GOT3 (cell line): ENCODE measurements at places on chromosomes 11 and 22.

- DNase-seq = no peak
These were observed 3.3 kb downstream of the SIDT2 start for GRCh38 chr11:117181586-117182550.

- DNase-seq = peak; percentile 8
These were observed 92.8 kb upstream of the OR9G4 start for GRCh38 chr11:56841210-56841810.

DNA sequence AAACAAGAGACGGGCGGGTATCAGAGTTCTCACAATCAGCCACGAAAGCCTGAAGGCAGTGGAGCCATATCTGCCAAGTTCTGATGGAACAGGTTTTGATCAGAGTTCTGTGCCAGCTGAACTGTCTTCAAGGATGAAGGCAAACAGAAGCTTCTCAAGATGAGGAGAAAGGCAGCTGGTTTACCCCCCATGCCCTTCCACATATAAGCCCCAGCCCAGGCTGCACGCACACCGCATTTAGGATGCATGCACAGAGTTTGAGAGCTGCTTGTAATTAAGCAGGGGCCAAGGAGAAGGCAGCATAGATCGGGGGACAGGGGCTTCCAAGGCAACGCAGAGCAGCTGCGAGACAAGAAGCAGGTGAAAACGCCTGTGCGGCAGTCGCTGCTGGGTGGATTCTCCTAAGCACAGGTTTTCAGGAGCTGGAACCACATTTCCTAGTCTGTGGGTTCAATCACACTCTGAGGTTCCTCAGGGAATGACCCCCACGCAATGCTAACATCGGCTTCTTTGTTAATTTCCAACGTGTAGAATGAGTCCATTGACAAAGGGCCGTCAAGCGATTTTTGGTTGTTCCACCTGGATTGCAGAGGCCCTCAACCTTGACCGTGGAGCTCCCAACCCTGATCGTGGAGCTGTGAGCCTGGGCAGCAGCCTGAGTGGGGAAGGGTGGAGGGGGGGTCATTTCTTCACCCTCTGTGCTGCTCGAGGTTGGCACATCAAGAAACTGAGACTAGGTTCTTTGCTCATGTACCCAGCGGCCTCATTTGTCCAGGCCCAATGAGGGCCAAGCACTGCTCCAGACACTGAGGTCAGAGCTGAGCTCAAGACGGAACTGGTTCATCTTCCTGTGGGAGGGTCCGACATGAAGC, 81.7 kb upstream of the SHISAL1 start:
- DNase-seq = no peak

- DNase-seq = no peak
These were observed 45.5 kb downstream of the GAS2 start for GRCh38 chr11:22711880-22712279.

DNA sequence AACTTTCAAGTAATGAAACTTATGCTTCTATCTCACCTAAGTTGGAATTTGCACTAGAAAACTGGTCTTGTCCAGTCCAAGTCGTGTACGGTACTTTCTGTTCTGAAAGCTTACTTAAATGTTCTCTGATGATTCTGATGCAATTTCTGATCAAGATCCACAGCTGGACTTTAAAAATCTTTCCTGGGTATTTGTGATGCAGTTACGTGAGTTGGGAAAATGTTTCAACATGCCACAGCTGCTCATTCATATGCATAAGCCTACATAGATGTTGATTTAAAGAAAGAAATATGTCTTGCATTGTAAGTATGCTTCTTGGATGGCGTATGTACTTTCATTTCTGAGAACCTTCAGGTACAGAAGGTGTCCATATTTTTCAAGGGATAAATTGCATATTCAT, 493.7 kb upstream of the CCDC90B start:
- DNase-seq = no peak

- no peak for DNase-seq
These were observed 7.9 kb downstream of the DDB2 start for GRCh38 chr11:47222696-47223095.

DNA sequence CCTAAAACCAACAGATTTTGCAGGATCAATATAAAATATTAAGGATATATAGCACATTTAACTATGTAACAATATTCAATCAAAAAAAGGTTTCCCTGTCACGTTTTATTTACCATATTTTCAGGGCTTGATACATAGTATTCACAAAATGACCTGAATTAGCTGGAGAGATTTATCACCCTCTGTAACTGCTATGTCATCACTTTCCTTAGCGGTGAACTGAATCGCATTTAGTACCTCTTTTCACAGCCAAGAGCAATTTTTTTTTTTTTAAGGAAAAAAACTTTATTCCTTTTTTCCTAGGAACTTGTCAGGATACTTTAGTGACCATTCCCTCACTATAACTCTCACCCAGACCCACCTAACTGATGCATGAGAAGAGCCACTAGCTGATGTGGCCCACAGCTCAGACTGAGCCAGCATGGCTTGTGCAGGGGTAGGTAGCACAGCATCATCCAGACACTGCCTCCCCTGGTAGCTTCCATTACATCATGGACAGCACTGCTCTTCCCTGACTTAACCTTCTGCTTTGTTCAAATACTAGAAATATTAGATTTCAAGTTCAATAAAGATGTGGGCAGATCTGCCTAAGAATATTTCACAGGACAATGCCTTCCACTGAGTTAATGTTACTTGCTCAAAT, 17.0 kb upstream of the GPR83 start:
- no peak for DNase-seq

- DNase-seq = no peak
These were observed 137.2 kb downstream of the GRIK4 start for GRCh38 chr11:120648771-120649170.

DNA sequence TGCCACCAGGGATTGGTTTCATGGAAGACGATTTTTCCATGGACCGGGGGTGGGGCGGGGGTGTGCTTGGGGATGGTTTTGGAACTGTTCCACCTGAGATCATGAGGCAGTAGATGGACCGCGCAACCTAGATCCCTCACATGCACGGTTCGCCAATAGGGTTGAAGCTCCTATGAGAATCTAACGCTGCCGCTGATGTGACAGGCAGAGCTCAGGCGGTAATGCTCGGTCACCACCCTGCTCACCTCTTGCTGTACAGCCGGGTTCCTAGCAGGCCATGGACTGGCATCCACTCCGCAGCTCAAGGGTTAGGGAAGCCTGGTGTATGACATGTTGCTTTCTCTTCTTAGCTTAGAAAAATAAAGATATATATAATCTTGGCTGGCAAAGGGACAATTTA, 22.0 kb downstream of the RBX1 start:
- DNase-seq = no peak

GRCh38 chr22:41919357-41920224, 4.7 kb upstream of the SHISA8 start:
- DNase-seq = no peak

- DNase-seq = no peak
These were observed 39.1 kb downstream of the PITPNB start for GRCh38 chr22:27879923-27880322.

DNA sequence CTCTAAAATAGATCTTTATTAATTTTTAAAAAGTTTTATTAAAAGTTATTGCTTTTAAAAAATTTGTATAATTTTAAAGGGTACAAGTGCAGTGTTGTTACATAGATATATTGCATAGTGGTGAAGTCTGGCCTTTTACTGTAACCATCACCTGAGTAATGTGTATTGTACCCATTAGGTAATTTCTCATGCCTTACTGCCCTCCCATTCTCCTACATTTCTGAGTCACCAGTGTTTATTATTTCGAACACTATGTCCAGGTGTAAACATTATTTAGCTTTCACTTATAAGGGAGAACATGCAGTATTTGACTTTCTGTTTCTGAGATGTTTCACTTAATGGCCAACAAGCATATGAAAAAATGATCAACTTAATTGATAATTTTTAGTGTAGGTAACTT, 2.3 kb downstream of the OR51G1 start:
- no peak for DNase-seq

DNA sequence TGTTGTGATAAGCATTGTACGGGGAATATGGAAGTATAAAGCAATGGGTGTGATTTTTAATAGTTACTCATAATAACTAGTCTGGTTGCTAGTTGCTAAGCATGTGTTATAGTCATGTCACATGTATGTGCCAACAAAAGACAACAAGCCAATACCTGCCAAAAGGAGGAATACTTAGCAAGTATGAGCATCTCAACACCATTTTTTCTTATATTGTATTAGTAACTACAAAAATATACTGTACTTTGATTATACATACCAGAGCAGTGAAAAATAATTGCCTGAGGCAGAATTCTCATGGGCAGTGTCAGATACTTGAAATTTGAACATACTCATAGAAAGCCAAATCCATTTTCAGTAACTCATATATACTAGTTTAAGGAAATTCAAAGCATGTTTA, 62.4 kb upstream of the ALKBH3 start:
- DNase-seq = no peak

GRCh38 chr11:64583296-64584262, 7.4 kb upstream of the SLC22A12 start:
- DNase-seq = no peak

- DNase-seq = no peak
These were observed 118.9 kb downstream of the EFCAB6 start for GRCh38 chr22:43693249-43693648.

DNA sequence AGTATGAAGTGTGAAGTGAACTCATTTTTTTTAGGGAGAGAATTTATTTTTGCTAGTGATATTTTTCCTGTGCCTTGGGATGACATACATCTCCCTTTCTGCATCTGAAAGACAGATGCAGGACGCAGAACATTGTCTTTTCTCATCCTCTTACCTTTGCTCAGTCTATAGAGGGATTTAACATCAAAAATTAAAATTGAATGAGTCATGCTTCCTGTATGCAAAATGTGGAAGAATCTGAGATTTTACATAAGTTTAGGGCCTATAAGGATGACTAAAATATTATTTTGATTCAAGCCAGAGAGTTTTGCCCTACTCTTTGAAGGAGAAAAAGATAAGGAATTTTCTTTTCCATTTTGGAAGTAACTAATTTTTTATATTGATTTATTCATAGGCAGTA, 27.3 kb downstream of the XRCC6 start:
- no peak for DNase-seq

DNA sequence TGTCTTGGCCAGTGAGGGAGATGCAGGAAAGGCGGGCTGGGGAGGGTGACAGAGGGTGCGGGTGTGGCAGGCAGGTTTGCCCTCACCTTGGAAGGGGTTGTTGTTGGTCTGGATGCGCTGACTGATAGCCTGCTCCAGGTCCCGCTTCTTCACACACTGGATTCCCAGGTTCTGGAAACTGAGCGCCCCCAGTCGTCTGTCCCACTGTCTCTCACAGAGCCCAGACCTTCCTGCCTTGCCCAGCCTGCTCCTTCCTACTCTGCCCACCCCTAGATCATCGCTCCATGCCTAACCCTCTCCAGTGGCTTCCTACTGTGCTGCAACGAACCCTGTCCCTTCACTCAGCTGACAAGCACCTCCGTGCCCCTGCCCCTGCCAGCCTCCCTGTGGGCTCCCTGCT, 2.7 kb downstream of the RELA start:
- DNase-seq = no peak
